ENCODE measurements at places on chromosomes 2 and 18.

GRCh38 chr2:102100371-102101096 lies 42.0 kb upstream of the IL1R1 start:
- DNase-seq = peak; percentile 77

DNA sequence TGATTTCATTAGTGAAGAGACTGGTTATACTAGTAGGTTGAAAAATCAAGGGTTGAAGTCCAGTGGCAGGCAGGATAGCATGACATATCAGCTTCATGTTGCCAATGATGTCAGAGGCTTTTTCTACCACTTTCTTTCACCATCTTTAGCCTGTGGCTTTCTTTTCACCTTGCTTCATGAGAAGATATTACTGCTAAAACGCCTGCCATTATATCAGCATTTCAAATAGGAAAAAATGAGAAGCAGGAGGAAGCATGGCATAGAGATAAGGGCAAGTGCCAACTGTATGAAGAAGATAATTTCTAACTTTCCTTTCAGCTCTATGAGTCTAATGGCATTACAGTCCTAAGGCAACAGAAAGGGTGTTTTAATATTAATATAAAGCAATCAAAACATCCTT lies 270.2 kb upstream of the SYT4 start:
- no peak for DNase-seq

DNA sequence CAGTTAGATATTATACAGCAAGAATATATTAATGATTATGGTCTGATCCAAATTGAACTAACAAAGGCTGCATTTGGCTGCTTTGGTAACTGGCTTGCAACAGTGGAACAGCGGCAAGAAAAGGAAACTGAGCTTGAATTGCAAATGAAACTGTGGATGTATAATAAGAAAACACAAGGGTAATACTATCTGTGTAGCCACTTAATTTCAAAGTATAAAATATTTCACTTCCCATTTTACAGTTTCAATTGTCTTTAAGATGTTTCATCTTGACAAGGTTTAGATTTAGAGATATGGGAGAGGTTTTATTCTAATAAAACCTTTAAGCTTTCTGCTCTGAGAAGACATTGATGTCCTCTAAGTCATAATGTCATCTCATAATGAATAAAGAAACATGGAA lies 23.8 kb downstream of the WDR75 start:
- DNase-seq = no peak

DNA sequence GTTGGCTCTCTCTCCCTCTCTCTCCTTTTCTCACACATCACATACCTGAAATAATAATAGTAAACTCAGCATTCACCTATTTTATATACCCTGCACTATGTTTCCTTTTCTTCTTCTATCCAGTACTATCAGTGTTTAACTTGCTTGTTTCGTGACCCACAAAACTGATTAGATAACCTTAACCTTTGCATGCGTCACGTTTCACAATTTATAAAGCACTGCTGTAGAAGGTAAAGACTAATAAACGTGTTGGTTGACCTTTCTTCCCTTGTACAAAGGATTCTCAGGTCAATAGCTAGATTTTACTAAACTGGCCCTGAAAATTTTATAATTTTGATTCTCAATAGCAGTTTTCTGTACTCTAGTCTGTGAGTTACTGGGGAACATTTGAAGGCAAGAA lies 791.7 kb downstream of the DPP10 start:
- no peak for DNase-seq

- DNase-seq = no peak
Measured at GRCh38 chr2:166361351-166362153, 14.2 kb downstream of the SCN9A start.

- no peak for DNase-seq
Measured at GRCh38 chr2:1702186-1702565, 42.1 kb downstream of the PXDN start.

GRCh38 chr2:201246280-201246679 lies 14.1 kb upstream of the CASP8 start:
- no peak for DNase-seq

GRCh38 chr2:54103454-54104314 lies 11.7 kb upstream of the ACYP2 start:
- no peak for DNase-seq

DNA sequence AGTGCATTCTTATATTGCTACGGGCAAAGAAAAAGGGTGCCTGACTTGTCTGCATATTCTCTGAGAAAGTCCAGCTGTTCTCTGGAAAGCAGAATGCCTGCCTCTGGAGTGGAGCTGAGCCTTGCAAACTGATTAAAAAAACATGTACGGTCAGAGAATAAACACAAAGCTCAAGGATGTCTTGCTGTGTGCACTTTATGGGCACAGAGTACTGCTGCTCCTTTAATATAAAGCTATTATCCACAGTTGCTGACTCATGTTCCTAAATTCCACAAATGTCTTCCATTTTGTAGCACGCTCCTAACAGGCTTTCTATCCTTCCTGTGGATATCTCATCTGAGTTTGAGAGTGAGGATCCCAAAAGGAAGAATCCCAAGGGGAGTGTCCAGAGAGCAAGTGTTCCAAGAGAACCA lies 229.0 kb downstream of the MREG start:
- peak; percentile 80 for DNase-seq

DNA sequence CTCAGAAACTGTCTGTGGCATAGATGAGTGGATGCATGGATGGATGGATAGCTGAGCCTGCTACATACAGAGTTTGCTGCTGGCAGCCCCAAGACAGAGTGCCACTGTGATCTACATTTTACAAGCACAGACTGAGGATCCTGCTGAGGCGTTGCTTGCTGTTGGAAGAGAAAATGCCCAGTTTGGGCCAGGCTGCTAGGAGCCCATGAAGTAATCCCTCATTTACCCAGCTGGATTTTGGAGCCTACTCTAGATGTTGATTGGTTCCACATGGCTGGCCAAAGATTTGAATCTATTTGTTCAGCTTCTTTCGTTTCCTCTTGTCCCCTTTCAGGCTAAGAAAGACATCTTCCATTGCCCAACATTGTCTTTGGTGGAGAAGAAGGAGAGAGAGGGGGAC lies 261.3 kb downstream of the CLIP4 start:
- no peak for DNase-seq

GRCh38 chr2:72149556-72150156 lies 2.0 kb upstream of the CYP26B1 start:
- no peak for DNase-seq

DNA sequence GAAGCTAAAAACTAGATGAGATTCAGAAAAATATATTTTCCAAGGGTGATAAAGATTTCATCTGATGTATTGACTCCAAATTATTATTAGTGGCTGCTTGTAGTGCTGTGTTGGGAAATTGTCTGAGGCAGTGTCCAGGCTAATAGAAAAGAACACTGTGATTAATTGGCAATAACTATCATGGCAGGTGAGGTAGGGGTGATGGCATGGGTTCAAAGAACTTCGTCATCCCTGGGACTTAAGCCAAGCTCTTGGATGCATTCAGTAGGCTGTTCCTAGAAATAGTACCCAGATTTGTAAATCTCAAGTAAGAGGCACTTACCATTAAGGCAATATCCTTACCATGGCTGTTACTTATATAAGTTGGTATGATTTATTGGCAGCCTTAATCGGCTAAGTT lies 13.2 kb upstream of the RAPGEF4 start:
- DNase-seq = no peak

GRCh38 chr2:72913486-72914205 lies 3.7 kb upstream of the EMX1 start:
- DNase-seq = no peak

DNA sequence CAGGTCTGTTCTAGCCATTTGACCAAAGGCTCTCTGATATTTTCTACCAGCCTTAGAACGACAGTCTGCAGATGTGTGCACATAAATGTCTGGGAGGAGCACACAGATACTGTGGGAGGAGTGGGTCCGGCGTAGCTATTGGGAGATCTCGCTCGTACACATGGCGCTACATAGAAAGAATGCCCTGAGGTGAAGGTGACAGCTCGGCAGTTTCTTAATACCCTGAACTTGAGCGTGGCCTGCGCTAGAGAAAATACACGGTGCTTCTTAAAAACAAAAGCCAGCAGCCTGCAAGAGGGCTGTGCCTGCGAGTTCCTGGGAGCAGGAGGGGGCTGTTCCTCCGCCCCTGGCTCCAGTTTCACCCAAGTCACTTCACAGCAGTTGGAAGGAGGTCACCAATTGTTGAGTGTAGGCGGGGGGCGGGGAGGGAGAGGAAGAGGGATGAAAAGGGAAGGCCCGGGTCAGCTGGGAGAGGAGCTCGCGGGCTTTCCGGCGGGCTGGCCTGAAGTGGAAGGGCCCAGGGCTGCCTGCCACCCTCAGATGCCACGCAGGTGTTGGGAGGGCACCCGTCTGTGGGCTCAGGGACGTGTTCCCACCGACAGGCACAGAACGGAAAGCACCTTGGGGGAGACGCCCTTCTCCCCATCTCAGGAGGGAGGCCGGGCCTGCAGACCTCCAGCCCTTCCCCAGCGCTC lies 124.7 kb upstream of the ZNF516 start:
- DNase-seq = no peak

- DNase-seq = peak; percentile 78
Measured at GRCh38 chr2:189261431-189261841, 81.9 kb upstream of the COL5A2 start.

DNA sequence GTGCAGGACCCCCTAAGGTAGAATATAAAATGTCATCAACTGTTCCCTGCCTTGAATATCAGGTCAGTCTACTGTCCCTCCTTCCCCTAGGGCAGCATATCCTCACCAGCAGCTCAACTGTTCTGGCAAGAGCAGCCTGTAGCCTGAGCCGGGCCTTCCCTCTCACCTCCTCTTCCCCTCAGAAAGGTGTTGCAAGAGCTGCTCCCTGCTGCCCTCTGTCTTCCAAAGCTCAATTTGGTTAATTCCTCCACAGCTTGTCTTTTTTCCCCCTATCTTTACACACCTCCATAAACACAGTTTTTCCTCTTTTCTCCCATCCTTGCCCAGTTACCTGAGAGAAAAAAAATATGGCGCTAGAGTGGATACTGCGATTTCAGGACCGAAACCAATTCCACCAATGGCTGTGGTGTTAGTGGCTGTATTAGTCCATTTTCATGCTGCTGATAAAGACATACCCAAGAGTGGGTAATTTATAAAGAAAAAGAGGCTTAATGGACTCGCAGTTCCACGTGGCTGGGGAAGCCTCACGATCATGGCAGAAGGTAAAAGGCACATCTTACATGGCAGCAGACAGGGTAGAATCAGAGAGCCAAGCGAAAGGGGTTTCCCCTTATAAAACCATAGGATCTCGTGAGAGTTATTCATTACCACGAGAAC lies 184.7 kb downstream of the MREG start:
- DNase-seq = no peak

DNA sequence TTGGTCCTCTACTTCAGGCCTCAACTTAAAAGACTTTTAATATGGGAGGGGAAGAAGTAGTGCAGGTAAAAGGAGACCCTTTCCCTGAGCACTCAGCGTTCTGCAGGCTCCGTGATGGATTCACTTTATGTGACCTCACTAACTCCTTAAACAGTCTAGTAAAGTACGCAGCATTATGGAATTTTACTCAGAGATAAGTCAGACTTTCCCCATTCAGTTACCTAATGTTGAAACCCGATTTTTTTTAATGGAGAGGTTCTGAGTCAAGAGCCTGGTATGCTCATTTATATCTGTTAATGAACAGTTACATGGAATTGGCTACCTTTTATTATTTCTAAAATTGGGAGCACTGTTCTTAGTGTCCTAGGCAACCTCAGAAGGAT lies 34.1 kb downstream of the RASGRP3 start:
- no peak for DNase-seq

Measured in fibroblast of skin of left biceps (primary cell).